ENCODE measurements at places on chromosomes 7 and 10.
A peak's percentile ranks its signal among the peaks of the same experiment; 100 is the strongest.

- DNase-seq = no peak
These were observed 531.8 kb upstream of the C7orf33 start for GRCh38 chr7:148058753-148059152.

- peak; percentile 94 for DNase-seq
These were observed 65.8 kb downstream of the STK17A start for GRCh38 chr7:43648473-43649406.

- DNase-seq = no peak
These were observed 98.9 kb upstream of the PRKCQ start for GRCh38 chr10:6678956-6679355.

GRCh38 chr7:147796581-147796980 lies 794.0 kb upstream of the C7orf33 start:
- no peak for DNase-seq

DNA sequence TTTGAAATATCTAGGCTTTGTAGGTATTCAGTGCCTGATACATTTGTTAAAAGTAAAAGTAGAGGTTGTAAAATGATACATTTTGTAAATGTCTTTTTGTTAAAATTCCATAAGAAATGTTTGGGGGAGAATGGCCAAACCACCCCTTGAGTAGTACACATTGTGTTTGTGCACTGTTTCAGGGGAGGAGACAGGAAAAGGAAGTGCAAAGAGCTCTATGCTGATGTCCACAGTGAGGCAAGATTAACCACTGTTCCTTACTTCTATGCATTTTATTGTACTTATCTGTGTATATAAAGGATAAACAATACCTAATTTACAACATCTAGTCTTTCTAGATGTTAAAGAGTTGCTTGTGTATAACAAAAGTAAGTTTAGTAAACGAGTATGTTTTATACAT lies 7.4 kb upstream of the CYCS start:
- no peak for DNase-seq

DNA sequence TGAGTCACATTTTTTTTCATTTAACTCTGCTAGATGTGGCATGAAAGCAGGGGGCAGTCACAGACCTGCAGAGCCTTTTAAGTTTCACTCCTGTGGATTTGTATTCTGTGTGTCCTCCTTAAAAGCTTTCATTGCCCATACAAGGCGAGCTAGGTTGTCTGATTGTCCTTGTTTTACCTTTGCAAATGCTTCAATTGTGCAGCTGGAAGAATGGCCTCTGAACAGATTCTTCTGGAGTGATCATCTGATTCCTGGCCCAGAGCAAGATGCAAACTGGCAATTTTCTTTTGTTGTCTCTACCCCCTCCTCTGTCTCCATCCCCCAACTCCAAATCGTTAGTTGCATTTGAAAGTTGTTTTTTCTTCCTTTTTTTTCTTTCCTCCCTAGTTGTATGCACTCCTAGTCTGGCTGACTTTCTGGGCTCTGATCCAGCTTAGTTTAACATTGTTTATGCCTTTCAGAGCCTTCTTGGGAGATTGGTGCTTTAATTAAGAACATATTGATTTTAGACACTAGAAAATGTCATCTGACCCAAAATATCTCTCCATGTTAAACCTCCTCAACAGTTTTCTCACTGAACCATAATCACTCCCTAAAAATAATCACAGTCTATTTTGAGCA lies 150.2 kb downstream of the REEP3 start:
- no peak for DNase-seq

DNA sequence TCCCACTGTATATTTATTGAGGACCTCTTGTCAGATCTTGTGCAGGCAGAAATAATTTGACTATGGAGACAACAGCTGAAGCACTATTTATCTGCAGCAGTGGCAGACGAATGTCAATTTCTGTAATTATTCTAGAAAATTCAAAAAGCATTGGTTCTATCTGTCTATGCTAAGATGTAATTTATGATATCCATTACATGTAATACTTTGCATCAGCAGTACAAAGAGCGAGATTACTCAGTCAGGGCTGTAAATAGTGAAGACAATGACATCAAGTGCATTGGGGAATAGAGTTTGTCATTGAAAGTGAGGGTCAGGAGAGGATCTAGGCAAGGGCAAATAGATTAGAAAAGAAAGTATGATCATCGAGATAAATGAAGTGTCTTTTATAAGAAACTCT lies 508.2 kb downstream of the ZWINT start:
- no peak for DNase-seq

DNA sequence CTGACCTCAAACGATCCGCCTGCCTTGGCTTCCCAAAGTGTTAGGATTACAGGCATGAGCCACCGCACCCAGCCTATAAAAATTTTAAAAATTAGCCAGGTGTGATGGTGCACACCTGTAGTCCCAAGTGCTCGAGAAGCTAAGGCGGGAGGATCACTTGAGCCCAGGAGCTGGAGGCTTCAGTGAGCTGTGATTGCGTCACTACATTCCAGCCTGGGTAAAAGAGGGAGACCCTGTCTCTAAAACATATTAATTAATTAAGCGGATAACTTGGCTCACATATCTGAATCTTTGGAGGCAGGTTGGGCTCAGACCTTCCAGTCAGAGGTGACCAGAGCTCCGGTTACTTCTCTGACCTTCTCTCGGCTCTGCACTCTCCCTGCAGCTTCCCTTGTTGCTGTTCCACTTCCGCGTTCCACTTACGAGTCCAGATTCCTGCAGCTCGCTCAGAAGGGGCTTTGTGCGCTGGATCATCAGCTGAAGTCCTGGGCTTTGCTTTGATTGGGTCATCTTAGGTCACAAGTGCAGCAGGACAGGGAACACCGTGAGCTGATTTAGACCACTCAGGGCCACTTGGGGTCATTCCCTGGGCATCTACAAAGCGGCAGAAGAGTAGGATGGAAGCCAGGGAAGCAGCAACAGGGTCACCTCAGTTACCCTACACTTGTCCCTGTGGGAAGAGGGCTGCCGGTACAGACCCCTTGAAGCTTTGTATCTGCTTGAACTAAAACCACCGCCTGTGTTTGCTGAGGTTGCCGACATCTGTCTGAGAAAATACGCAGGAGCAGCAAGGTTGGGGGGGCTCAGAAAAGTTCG lies 2.0 kb upstream of the ARPC1B start:
- no peak for DNase-seq

DNA sequence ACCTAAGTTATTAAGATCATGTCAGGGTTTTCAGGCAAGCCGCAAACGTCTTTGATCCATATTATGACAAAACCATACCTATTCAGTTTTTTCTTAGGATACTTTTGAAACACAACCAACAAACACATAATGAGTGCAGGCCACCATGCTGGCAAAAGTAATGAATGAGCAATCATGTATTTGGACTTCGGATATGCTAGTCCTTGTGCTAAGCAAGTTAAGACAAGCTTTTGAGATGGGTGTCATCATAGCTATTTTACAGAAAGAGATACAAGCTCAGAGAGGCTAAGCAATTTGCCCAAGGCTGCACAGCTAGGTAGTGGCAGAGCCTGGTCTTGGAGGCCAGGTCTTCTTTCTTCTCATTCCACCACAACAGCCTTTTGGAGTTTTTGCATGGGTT lies 12.5 kb upstream of the KCNK18 start:
- DNase-seq = no peak

- no peak for DNase-seq
These were observed 23.5 kb upstream of the GPR26 start for GRCh38 chr10:123642697-123643096.

GRCh38 chr10:120818301-120818700 lies 32.9 kb upstream of the WDR11 start:
- DNase-seq = no peak

GRCh38 chr10:117214401-117214800 lies 17.1 kb downstream of the KCNK18 start:
- no peak for DNase-seq

- no peak for DNase-seq
These were observed 26.4 kb upstream of the YAE1 start for GRCh38 chr7:39539816-39540215.

- DNase-seq = peak; percentile 44
These were observed 105.5 kb downstream of the TRIM24 start for GRCh38 chr7:138565451-138566114.

GRCh38 chr7:116653204-116653603 lies 18.8 kb upstream of the MET start:
- peak; percentile 66 for DNase-seq

DNA sequence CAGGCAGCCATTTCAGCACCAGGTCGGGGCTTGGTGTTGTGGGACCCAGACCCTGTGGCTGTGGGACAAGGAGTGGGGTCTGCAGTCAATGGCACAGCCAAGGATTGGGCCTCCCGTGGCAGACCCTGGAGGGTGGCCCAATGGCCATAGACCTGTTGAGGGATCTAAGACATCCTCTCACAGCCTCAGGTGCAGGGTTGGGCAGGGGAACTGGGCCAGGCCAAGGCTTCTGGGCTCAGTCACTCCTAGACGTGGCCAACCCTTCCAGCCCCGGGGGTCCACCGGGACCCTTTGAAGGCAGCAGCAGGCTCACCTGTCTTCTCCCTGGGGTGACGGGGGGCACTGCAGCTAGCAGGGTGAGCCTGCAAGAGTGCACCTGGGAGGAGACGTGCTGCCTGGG lies 45.7 kb upstream of the DPYSL4 start:
- no peak for DNase-seq

- no peak for DNase-seq
These were observed 16.1 kb downstream of the BUD23 start for GRCh38 chr7:73699370-73700068.

- DNase-seq = no peak
These were observed 578.8 kb downstream of the NRG3 start for GRCh38 chr10:82453678-82454293.

DNA sequence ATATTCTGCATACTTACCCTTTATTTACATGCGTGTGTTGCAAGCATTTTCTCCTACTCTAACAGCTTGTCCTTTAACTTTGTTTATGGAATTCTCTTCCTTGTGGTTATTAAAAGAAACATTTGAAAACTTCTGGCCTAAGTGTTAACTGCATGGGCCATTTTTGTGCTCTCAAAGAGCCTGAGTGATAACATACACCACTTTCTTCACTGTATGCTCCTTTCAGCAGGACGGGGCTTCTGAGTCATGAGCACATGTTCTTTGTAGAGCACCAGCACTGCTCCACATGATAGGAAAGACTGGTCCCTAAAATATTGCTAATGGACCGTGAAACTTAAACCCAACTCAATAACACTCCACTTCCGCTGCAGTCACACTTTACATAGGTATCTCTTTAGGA lies 1093.6 kb upstream of the GHITM start:
- no peak for DNase-seq

DNA sequence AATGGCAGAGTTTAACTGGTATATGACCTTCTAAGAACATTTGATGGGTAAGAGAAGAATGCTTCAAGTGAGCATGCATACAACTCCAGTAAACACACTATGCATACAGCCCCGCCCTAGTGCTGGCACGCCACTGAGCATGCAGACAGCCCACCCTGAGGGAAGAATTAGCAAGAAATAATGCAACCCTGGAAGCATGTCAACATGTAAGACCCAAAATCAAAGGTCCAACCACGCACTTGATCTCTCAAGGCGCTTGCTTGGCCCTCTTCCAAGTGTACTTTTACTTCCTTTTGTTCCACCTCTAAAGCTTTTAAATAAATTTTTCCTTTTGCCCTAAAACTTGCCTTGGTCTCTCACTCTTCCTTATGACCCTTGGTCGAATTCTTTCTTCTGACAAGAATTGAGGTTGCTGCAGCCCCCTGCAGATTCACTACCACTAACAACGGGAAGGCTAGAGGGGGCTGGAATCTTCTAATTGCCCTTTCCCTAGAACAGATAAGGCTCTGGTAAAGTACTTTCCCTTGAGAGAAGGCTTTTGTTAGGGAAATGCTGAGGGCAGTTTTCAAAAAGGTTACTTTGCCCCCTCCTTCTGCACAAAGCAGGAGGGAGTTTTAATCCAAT lies 3.4 kb downstream of the FAM24B start:
- no peak for DNase-seq

- no peak for DNase-seq
These were observed 58.9 kb downstream of the SH2D4B start for GRCh38 chr10:80596391-80597257.

DNA sequence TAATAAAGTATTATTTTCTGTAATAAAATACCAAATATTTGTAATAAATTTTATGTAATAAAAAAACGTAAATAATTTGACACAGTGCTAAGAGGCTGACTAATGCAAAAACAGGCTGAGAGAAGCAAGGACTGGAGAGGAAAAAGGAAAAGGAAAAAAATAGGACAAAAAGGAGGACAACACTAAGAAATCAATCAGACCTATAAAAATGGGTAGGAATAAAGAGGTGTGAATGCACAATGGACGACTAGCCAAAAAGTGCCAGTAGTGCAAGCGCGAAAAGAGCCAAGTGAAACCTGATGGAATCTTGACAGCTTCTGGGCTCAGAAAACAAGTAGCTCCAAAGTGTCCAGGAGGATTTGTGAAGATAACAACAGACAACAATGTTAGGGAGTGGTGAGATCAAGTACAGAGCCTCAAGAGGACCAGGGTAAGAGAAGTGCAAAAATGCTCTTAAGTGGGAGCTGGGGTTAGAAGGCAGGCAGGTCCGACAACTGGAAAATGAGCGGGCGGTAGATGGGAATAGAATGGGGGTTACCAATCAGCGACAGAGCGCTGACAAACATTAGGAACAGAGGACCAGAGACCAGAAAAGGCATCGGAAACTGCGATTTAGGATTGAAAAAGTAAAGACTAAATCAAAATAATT lies 1.2 kb downstream of the BRAF start:
- DNase-seq = no peak

- no peak for DNase-seq
These were observed at the start of gene CABCOCO1 for GRCh38 chr10:61662794-61663259. TSS of gene CABCOCO1 (plus strand) at chr10:61662929. CDS start at chr10:61662973, 44 bp downstream.
